ENCODE measurements at places on chromosomes 2 and 18.

GRCh38 chr2:69299772-69300516 lies 87.1 kb downstream of the GFPT1 start:
- DNase-seq, result no peak

- DNase-seq, result no peak
These were observed 77.7 kb downstream of the TRIM43 start for GRCh38 chr2:95669441-95669991.

- DNase-seq, result no peak
These were observed 233.3 kb downstream of the KLHL29 start for GRCh38 chr2:23618265-23618664.

GRCh38 chr18:43034683-43035500 lies 80.6 kb downstream of the RIT2 start:
- DNase-seq, result no peak

DNA sequence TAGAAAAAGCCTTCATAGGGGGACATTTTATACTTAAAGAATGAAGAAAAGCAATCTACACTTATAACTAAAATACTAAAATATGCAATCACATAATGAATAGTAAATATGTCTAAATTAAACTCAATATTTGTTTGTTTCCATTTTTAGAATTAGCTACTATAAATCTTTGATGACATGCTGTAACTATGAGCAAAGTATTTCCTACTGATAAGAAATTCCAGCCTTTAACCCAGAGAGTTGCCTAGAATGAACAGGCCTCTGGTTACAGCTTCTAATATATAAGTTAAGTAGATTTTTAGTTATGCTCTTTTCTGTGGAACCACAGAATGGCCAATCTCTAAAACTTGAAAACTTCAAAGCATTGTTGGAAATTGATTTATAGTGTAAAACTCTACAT lies 1465.6 kb upstream of the ZEB2 start:
- no peak for DNase-seq

GRCh38 chr2:197514754-197515153 lies 1.1 kb upstream of the MOB4 start:
- DNase-seq, result no peak

GRCh38 chr18:36095936-36096519 lies 28.7 kb upstream of the RPRD1A start:
- no peak for DNase-seq

GRCh38 chr2:189836644-189837043 lies 52.4 kb downstream of the PMS1 start:
- DNase-seq, result no peak

DNA sequence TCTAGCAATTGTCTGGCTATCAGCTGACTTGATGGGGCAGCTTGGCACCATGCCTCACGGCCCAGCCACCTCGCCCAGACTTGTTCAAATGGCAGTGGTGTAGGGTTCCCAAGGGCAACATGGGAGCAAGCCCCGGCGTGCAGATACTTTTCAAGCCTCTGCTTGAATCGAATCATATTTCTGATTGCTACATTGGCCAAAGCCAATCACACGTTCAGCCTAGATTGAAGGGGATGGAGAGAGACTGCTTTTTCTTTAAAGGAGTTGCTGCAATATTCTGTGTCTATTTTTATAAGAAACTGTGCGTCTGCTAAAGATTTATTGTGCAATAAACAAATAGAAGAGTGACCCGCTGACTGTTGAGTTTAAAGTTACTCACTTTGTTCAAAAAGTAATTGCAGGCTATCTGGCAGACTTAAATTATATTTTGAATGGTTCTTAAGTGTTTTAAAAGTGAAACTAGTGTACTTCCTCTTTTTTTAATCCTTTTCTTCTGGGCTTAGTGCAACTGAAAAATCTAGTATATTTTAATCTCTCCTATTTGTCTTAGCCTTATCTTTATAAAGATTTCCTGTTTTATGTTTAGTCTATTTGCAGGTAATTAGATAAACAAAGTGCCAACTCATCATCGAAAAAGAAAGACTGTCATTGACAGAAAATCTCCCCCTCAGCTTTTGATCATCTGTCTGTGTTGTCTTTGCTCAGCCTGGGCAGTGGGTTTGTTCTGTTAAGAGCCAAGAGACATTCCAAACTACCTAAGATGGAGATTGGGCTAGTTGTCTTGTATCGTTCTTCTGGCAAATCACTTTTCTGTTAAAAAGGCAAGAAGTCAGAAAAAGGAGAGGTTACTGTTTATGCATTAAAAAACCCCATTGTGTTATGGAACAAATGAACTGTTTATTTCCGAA lies 156.1 kb downstream of the TPGS2 start:
- no peak for DNase-seq

DNA sequence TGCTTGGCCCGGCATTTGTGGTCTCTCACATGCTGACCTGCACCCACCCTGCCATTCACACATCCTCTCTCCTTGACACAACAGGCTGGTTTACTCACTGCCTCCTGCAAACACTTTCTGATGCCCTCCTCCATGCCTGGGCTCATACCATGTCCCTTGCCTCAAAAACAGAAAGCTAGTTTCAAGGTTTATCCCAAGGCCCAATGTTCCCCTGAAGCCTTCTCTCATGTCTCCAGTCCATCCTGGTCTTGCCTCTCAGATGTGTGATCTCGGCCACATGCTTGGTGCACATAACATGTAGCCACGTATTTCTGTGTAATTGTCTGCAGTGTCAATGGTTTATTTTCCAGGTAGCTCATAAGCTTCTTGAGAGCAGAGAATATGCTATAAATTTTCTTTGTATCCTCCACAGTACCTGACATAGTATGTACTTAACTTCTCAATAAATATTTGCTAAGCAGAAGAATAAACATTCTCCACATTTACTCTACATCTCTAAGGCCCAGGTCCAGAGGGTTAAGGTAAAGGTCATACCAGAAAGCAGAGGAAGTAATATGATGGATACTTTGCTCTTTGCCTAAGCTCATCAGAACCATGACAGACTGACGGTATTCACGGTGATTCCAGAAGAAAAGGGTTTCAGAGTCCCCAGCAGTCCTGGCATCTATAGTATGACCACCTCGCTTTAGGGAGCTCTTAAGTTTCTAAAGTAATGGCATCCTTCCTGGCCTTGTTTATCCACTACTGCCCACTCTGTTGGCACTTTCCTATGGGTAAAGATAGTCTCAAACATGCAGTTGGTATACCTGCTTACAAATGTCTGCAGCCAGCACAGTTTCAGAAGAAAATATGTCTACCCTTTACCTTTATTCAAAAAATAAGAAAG lies 163.4 kb upstream of the ZFP36L2 start:
- no peak for DNase-seq

- DNase-seq, result no peak
These were observed 638.0 kb upstream of the VRK2 start for GRCh38 chr2:57408587-57408986.

Measured in activated T-cell treated with anti-CD3 and anti-CD28 coated beads for 24 hours (primary cell).